ENCODE measurements at places on chromosomes 5 and 9.

GRCh38 chr9:22898591-22898990 is 452.0 kb downstream of the DMRTA1 start:
- no peak for DNase-seq

GRCh38 chr5:82054004-82054710 is 82.3 kb downstream of the ATG10 start:
- DNase-seq = no peak

DNA sequence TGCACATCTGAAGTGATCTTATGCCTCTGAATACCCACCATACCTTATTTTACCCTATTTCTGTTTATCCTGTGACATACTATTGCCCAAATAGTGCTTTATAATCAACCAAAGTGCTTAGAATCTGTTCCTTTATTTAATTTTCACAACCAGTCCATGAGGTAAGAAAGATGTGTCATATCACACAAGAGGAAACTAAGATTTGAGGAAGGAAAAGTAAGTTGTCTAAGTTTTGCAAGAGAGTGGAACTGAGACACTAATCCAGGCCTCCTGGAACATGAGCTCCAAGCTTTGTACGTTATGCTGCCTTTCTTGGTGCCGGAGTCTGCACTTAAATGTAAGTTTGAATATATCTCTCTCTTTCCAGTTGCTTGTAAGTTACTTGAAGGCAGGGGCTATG is 17.2 kb downstream of the KDM3B start:
- DNase-seq = no peak

GRCh38 chr5:178467568-178468195 is 122.5 kb downstream of the COL23A1 start:
- DNase-seq = peak; percentile 28

DNA sequence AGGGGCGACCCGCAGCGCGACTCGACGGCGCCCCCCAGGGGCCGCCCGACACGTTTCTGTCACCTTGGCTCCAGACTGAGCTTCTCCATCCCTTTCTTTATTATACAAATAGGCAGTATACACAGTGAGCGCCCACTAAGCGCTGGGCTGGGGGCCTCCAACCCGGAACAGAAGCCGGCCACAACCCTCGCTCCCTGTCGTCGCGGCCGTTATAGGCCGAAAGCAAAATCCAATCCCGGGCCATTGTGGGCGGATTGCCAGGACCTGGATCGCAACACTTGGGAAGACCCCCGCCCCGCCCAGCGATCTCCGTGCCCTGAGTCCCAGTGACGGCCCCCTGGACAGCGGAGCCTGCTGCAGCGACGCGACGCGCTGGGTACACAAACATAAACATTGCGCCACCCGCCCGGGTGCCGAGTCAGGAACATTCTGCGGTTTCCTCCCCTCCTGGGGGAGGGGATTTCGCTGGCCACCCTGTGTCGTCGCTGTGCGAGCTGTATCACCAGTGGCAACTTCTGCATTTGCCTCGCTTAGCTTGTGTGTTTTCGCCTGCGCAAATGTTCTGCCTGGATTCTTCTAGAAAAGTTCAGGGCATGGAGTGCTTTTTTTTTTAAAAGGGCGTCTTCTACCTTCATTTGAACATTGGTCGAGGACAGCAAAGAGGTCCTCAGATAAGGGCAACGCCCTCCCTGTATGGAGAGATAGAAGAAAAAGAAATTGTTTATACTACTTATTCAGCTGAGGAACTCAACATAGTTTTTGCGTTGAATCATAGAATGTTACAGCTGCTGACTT is 1.3 kb upstream of the DUSP1 start:
- DNase-seq = peak; percentile 94

- no peak for DNase-seq
These were observed 36.3 kb downstream of the ADAMTS19 start for GRCh38 chr5:129496421-129496820.

DNA sequence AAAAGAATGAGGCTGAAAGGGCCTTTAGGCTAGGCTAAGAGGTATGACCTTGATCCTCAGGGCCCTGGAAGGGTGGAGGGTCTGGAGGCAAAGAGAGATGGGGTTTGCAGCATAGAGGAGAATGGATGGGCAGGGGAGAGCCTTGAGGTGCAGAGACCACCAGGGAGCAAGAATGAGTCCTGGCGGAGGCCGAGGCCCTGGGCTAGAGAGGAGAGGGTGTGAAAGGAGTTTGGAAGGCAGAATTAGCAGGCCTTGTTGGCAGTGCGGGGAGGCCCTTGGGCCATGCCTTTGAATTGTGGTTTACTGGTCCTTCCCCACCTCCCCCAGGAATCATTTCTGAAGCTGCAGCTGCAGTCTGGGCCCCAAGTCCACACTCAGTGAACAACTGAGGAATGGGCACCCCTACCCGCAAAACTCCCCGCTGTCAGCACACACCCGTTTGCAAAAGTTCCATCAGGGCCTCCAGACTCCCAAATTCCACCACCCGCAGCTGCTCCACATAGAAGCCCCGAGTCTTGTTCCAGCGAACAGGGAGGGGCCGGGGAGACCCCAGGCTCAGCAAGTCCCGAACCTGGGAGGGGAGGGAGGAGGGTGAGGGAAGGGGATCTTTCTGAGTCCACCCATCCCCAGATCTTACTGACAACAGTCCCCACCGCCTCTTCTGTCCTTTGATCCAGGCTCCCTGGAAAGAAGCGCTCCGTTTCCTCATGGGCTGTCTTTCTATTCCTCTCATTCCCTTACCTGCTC is 2.1 kb downstream of the KIF12 start:
- no peak for DNase-seq

DNA sequence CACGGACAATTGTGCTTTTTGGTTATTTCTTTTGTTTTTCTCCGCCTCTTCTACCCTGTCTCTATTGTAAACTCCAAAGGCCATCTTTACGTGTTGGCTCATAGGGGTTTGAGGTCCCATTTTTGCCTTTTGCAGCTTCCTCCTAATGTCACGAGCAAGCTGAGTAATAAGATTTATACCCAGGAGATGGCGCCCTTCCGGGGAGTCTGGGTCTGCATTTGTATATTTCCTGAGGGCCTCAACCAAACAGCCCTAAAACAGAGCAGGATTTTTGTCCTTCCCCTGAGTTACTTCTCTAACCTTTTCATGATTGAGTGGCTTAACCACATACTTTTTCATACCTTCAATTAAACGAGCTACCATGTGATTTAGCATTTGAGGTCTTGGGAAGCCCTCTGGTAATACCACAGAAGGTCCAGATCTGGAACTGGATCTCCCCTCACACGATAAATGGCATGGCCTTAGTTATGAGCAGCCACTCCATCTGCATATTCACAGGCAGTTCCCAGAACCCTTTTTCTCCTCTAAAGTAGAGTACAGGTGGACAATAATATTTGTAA is 11.2 kb upstream of the CFAP95 start:
- DNase-seq = no peak

- DNase-seq = no peak
These were observed 46.7 kb downstream of the ADRB2 start for GRCh38 chr5:148873120-148873519.

DNA sequence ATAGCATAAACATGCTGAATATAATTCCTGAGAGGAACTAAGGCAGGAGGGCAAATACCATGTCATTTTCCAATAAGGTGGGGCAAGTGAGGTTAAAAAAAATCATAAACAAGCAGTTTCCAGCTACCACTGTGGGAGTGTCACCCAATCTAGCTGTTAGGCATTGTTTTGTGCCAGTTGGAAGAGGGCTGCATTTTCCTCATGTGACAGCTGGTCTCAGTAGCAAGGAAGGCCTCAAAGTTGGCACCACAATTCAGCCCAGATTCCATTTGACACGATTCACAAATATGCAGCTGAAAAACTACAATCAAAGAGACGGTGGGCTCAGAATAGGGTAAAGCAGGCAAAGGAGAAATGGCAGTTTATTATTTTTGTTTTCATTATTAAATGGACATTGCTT is 636.1 kb downstream of the KIF4B start:
- no peak for DNase-seq

DNA sequence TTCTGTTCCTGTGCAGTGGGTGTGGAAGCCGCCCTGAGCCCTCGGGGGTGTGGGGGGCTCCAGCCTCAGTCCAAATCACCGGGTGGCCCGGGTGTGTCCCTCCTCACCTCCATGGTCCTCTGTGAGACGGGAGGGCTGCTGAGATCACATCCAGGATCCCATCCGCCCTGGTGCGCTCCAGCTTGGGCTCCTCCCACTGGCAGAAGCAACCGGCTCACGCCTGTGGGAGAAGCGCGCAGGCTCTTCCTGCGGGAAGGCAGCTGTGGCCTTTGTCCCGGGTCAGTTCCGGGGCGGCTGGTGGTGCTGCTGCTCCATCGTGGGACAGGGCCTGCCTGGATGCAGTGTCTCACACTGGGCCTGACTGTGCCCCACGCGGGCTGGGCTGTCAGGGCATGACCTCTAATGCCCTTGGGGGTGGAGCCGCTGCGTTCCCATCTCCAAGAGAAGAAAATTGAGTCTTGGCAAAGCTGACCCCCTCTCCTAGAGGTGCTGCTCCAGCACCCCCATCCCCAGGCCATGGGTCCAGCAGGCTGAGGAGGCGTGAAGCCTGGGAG is 18.5 kb downstream of the OLFM1 start:
- DNase-seq = no peak

- DNase-seq = no peak
These were observed 88.7 kb downstream of the NXNL2 start for GRCh38 chr9:88623698-88624097.

GRCh38 chr9:73714294-73714693 is 562.6 kb downstream of the ANXA1 start:
- DNase-seq = no peak

GRCh38 chr9:21561502-21561901 is 79.4 kb upstream of the IFNE start:
- DNase-seq = no peak

DNA sequence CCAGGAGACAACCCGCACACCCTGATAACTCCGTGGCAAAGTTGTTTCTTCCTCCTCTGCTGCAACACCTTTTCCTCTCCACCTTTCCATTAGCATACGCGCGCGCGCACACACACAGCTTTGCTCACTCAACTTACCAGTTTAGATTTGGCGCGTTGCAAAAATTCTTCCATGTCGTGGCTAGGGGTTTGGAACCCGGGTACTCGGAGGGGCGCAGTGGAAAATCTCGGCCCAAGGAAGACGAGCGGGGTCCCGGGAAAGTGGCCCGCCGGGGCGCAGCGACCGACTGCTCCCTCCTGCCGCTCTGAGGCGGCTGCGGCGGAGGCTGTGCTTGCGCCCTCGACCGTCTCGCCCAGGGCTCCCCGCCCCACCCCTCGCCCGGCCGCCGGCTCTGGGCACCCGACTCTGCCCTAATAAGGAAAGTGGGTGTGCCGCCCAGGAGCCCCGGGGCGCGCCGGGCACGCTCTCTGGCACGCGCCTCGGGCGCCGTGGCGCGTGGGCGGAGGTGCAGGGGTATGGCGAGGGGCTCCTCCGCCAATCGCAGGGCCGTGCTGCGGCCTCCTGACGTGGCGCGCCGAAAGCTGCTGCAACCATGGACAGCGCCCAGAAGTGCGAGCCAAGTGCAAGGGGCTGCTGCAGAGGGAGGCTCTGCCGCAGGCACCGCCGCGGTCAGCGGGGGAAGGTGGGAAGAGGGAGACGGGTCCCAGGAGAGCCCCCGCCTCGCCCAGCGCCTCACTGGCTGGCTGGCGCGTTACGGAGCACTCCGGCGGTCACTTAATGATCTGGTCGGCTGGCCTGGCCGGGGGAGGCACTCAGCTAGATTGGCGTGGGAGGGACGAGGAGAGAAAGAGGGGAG is at the start of gene PRUNE2:
TSS of gene PRUNE2 (minus strand) at position 324 of the 856 bp plus-strand sequence. CDS start at position 173, 151 bp downstream.
- DNase-seq = peak; percentile 82

DNA sequence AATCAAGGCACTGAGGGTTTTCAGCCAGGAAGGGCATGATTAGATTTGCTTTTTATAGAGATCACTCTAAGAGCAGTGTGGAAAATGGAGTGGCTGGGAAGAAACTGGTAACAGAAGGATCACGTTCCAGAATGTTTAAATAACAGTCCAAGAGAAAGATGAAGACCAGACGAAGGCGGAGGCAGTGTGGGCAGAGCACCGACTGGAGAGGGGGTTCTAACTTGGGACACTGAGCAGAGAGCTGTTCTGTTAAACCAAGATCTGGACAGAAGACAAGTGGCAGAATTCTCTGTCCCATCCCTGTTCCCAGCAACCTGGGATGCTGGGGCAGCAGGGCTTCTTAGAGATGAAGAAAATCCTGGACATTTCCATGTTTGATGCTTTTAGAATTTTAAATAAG is 249.1 kb upstream of the NR4A3 start:
- no peak for DNase-seq

GRCh38 chr9:14608540-14608939 is 84.7 kb downstream of the ZDHHC21 start:
- no peak for DNase-seq

- no peak for DNase-seq
These were observed 7.1 kb downstream of the SAR1B start for GRCh38 chr5:134625559-134625958.

DNA sequence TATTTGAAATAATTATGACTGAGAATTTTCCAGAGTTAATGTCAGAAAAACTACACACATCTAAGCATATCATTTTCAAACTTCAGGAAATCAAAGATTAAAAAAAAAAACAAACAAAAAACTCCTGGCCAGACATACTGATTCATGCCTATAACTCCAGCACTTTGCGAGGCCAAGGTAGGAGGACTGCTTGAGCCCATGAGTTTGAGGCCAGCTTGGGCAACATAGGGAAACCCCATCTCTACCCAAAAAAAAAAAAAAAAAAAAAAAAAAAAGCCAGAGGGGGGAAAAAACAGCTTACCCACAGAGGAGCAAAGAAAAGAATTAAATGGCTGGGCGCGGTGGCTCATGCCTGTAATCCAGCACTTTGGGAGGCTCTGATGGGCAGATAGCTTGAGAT is 22.4 kb downstream of the EFCAB9 start:
- DNase-seq = no peak

- peak; percentile 44 for DNase-seq
These were observed 18.2 kb upstream of the DCP2 start for GRCh38 chr5:112958093-112959088.

DNA sequence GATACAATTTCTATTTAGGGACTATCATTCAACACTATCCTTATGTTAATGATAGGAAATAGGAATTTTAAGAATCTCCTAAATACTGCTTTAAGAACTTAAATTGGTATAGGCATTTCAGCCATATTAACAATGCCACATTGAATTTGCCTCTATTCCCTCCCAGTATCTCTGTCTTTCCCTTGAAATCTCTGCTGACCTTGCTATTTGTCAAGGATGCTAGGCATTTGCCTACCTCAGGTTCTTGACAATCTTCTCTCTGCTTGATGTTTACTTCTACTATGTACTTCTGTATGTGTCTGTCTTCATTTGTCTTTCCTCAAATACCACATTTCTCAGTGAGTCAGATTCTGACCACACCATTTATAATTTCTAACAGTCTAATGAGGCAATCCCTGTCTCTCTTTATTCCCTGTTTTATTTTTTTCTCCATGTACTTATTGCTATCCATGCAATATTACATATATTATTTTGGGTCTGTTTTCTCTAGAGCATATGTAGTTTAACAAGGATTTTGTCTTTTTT is 1461.4 kb upstream of the CDH9 start:
- DNase-seq = no peak

GRCh38 chr5:757346-757930 is 27.1 kb downstream of the ZDHHC11B start:
- peak; percentile 9 for DNase-seq

DNA sequence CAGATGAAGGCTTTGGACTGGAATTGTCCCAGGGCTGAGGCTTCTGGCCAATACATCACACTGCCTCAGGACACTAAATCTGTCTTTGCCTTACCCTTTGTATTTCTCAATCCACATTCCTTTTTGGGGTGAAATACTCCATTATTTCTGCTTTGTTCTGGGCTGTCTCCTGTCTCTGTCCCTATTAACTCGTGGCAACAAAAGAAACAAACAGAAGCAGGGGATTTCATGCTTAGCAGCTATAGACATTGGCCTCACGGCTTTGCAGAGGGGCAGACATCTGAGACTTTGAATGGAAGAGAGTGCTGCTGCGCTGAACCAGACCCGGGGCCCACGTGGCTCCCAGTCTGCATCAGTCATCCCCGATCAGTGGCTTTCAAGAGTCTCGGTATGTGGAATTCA is 129.7 kb downstream of the ARL15 start:
- no peak for DNase-seq

All from left colon (tissue), 2 donors.